ENCODE measurements at places on chromosomes 4 and X.

DNA sequence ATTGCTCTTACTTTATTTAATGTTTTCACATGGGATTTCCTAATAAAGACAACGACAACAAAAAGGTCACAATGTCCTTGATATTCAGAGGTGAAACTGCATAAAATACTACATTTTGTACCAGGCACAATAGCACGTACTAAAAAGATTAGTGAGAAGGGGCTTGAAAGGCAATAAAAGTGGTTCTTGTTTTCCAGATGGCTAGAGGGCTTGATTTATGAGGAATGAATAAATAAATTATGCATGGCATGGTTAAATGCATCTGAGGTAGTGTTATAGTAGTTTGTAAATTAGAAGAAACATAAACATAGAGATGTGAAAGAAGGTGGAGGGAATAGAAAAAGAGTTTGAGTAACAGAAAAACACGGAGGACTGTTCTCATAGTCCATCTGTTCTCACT lies 123.4 kb downstream of the CLCN5 start:
- DNase-seq: no peak

DNA sequence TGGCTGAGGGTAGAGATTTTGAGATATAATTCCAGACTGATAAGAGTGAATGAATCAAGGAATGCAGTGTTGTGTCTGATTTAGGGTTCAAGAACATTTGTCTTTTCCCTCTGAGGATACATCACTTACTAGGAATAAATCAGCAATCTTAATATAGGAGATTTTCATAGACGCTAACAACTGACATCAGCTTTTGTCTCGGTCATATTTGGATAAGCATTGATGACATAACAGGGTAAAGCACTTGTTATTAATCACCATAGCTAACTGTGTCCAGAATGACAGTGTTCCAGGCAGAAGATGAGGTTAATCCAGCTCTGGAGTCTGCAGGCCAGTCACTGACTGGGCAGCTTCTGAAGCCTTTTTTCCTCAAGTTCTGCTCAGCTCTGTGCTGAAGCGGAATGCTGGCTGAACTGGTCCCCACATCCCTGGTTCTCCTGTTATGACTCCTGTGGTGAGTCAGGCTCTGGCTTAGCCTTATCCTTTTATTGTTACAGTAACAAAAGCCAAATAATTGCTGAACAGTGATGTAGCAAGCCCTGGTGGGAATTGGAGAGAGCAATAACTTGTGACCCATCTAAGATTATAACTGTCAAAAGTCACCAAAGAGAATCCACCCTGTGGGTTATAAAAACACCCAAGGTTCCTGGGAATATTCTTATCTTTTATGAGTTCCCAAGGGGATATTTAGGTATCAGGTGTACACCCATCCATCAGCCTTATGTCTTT lies 41.8 kb downstream of the FNIP2 start:
- no peak for DNase-seq

- no peak for DNase-seq
Observed at GRCh38 chr4:47493238-47494123, 8.4 kb downstream of the ATP10D start.

GRCh38 chr4:1244081-1244977 lies 4.6 kb downstream of the CTBP1 start:
- no peak for DNase-seq

DNA sequence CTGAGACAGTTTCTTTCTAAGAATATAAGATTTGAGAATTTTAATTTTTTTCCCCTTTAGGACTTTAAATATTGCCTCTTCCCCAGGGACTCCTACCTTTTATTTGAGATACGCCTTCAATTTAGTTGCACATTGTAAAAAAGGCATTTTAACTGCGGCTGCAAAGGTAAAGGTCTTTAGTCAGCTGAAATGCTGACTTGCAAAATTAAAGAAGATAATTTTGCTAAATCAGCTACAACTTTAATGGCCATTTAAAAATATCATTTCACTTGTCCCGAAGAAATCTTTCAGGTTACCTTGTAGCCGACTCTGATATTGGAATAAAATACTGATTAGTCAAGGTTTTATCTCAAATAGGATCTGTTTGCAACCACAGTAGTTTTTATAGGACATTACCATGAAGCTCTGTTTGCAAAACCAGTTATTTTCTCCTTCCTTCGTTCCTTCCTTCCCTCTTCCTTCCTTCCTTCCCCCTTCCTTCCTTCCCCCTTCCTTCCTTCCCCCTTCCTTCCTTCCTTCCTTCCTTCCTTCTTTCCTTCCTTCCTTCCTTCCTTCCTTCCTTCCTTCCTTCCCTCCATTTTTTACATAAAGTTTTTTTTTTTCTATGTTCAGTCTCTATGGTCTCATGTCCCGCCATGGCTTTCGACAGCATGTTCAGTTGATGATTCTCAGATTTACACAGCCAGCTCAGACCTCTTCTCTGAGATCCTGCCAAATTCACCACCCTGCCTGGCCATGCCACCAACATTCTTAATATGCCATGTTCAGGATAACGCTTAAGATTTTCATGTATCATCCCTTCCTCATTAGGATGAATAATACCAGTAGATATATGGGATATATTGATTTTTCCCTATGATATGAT lies 405.4 kb upstream of the PRKX start:
- DNase-seq: no peak

GRCh38 chr4:47484168-47484567 lies 907 bp upstream of the ATP10D start:
- DNase-seq: no peak

- DNase-seq: no peak
Observed at GRCh38 chr4:3287271-3287971, 5.4 kb upstream of the RGS12 start.

DNA sequence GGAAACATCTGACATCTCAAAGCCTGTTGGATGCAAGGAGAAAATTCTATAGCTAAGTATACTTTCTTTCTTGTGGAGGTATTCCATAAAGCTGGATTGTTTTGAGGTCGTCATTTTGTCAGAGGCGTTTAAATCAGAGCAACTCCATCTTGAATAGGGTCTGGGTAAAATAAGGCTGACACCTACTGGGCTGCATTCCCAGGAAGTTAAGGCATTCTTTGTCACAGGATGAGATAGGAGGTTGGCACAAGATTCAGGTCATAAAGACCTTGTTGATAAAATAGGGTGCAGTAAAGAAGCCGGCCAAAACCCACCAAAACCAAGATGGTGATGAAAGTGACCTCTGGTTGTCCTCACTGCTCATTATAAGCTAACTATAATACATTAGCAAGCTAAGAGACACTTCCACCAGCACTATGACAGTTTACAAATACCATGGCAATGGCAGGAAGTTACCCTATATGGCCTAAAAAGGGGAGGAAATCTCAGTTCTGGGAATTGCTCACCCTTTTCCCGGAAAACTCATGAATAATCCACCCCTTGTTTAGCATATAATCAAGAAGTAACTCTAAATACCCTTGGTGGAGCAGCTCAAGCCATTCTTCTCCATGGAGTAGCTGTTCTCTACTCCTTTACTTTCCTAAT lies 11.9 kb downstream of the HSD17B13 start:
- no peak for DNase-seq

GRCh38 chrX:54043056-54043455 lies 1.2 kb downstream of the PHF8 start:
- peak; percentile 4 for DNase-seq

DNA sequence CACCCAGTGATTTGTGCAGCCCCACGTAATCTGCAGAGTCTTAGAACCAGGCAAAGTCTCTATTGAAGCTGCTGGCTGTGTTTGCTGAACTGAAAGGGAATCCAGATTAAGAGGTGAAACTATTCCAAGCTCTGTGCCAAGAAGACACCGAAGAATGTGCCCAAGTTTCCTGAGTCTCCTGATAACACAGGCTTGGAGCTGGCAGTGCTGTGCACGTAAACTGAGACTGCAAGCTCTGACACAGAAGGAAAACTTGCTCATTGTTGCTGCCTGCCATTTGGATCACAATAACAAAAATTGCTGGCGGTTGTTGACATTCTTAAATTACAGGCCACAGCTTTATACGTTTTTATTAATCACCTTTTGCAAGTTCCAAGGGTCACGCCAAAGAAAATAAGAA lies 60.2 kb upstream of the VCX3B start:
- no peak for DNase-seq

GRCh38 chr4:3773552-3774001 lies 7.4 kb downstream of the ADRA2C start:
- DNase-seq: no peak

DNA sequence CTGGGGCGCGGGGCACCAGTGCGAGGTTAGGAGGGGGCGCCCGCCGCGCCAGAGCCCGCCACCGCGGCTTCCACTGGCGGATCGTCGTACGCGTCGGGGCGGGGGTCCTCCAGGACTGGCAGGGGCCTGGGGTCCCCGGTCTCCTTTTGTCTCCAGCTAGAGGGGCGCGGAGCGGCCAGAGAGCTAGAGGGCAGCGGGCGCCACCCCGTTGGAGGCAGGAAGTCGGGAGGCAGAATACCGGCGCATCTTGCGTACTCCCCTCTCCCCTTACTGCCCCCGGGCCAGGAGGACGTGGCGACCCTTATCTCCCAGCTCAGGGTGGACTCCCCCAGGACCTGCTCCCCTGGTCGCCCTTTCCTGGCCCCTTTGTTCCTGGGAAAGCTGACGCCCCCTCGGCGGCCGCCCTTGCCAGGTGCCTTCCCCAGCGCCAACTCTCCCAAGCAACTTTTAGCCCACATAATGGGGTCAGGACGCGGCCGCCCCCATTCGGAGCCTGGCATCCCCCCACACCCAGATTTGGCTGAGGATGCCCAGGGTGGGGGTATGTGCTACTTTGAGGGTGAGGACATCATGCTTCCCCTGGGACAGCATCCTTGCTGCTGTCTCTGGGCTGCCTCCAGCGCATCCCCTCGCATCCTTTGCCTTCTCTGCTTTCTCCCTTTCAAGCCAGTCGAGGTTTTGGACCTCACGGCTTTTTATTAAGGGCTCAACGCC lies 933 bp downstream of the CNKSR2 start:
- no peak for DNase-seq

DNA sequence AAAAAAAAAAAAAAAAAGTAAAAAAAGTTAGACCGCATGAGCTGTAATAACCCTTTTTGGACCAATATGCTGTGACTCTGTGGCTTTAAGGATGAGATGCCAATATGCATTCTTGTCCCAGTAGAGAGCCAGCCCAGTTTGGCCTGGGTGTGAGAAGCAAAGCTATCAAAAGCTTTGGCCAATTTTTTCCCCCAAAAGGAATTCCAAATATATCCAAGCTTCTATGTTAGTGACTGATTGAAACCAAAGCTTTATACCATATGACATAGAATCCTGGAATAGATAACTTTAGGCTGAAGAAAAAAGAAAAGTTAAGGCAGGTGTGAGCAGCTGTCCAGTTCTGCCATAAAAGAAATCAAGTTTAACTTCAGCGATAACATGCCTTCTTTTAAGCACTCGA lies 30.5 kb upstream of the RBPJ start:
- DNase-seq: no peak

DNA sequence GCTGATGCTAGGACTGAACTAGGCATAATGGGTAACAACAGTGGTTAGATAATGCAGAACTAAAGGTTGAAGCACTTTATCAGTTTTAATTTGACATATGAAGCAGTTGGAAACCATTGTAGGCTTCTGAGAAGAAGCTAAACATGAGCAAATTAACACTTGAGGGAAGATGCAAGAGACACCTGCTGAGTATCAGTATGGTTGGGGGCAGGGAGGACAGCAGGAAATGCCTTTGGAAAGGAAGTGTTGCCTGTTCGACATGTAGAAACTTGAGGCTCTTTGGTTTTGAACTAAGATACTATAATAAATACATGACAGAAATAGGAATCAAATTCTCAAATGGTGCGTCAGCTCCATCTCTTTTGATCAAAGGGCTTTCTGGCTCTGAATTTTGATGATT lies 115.6 kb downstream of the FHIP1A start:
- DNase-seq: no peak

- peak; percentile 50 for DNase-seq
Observed at GRCh38 chr4:26887143-26887542, 26.5 kb downstream of the STIM2 start.

GRCh38 chrX:153571534-153571908 lies 27.4 kb downstream of the CCNQ start:
- DNase-seq: no peak

DNA sequence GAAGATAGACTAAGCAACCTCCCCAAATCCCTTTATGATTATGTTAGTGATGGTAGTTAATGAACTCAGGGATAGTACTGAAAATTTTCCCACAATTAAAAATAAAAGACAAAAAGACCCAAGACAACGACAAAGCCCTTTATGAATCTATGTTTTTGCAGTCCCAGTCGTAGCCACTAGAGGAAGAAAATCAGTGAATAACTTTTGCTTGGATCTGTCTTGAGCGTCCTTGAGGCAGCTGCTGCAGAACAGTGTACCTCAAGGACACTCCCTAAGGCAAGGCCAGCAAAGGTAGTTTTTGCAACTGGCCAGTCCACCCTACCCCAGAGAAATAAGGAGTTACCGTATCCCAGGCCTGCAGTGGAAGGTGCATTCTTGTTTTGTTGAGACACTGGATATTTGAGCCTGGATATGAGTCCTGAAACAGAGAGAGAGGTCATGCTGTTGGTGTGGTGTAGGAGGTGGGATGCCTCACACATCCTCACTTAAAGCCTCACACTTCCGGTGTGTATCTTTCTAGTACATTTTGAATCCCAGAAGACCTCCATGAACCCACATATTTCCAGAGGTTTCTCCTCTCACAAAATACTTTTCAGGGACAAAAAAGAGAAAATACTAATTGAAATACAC lies 8.7 kb upstream of the TIMM8A start:
- no peak for DNase-seq

- no peak for DNase-seq
Observed at GRCh38 chr4:153577053-153577452, 107.0 kb upstream of the TLR2 start.

DNA sequence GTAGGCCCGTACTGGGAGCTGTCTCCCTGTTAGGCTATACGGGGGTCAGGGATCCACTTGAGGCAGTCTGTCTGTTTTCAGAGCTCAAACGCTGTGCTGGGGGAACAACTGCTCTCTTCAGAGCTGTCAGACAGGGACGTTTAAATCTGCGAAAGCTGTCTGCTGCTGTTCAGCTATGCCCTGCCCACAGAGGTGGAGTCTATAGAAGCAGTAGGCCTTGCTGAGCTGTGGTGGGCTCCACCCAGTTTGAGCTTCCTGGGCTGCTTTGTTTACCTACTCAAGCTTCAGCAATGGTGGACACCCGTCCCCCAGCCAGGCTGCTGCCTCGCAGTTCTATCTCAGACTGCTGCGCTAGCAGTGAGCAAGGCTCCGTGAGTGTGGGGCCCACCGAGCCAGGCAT lies 27.3 kb upstream of the PHEX start:
- no peak for DNase-seq

DNA sequence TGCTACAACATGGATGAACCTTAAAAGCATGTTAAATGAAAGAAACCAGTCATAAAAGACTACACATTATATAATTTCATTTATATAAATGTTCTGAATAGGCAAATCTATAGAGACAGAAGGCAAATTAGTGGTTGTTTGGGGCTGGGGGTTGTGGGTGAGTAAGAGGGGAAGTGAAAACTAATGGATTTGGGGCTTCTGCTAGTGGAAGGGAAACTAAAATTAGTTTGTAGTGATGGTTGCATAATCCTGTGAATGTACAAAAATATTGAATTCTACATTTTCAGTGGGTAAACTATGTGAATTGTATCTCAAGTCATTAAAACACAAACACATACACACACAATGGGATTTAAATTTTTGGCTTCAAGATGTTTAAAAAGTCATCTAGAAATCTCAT lies 25.4 kb upstream of the LIMCH1 start:
- no peak for DNase-seq
